ENCODE measurements at places on chromosomes 3 and 15. TPM values are rescaled to one million over a fixed set of nuclear protein-coding genes. Genes with fewer than 3 reads are reported as not detected.

Gene WNT5A
- total RNA-seq, result not detected

Gene SEMA3F
- total RNA-seq, result 0.27 TPM

Gene FAM174B
- total RNA-seq, result 1.9 TPM

Gene CLDN18
- not detected for total RNA-seq

Gene UBAP1L
- 19.9 TPM for total RNA-seq

Gene RASGRP1
- 24.7 TPM for total RNA-seq

Gene TLR9
- total RNA-seq, result 21.0 TPM

Gene SI
- total RNA-seq, result not detected

Gene PCLAF
- total RNA-seq, result 0.46 TPM

Gene WDR93
- 0.29 TPM for total RNA-seq

Gene FBXW12
- not detected for total RNA-seq

Gene GLCE
- 5.3 TPM for total RNA-seq

Gene IQCF5
- not detected for total RNA-seq

Gene DUOXA1
- 0.74 TPM for total RNA-seq

Gene ZNF662
- total RNA-seq, result 0.34 TPM

Gene MAP6D1
- total RNA-seq, result 1.8 TPM

Gene CLRN1
- not detected for total RNA-seq

Gene PAQR9
- not detected for total RNA-seq

Gene BOC
- 0.12 TPM for total RNA-seq

Gene ZNF501
- total RNA-seq, result 6.1 TPM

Gene NR1I2
- 0.73 TPM for total RNA-seq

Gene PLA2G4F
- not detected for total RNA-seq

Gene DNASE1L3
- 1.1 TPM for total RNA-seq

Gene NAALADL2
- not detected for total RNA-seq

Gene TRIM42
- not detected for total RNA-seq

Gene TM4SF18
- not detected for total RNA-seq

Gene DUOX1
- total RNA-seq, result 0.15 TPM

Gene SNX4
- total RNA-seq, result 27.0 TPM

Gene SNTN
- not detected for total RNA-seq

Gene HIGD2B
- total RNA-seq, result 1.4 TPM

Gene FAM43A
- 78.6 TPM for total RNA-seq

Gene DUOXA2
- not detected for total RNA-seq

Gene GP9
- total RNA-seq, result not detected

Gene ATP10A
- 1.6 TPM for total RNA-seq

Gene AHSG
- not detected for total RNA-seq

Gene PLCB2
- 166 TPM for total RNA-seq

Gene WNT7A
- not detected for total RNA-seq

Gene TGM4
- total RNA-seq, result not detected

Gene REC114
- not detected for total RNA-seq

Gene CCDC191
- 52.5 TPM for total RNA-seq

Gene LDHAL6B
- not detected for total RNA-seq

Gene CADM2
- 0.10 TPM for total RNA-seq

Gene ESYT3
- not detected for total RNA-seq

Gene HHLA2
- total RNA-seq, result 0.84 TPM

Gene RAP2B
- total RNA-seq, result 16.9 TPM

Gene CIDEC
- not detected for total RNA-seq
